Stimulated activated CD4-positive, alpha-beta T cell treated with anti-CD3 and anti-CD28 coated beads, Interleukin-15, amount 100 ng/mL, for 48 hours (primary cell): ENCODE measurements at places on chromosomes 13 and 19.

GRCh38 chr13:33073338-33073737 is 57.1 kb downstream of the KL start:
- DNase-seq: no peak

- DNase-seq: no peak
Observed at GRCh38 chr19:7213628-7214323, 80.4 kb downstream of the INSR start.

GRCh38 chr19:38928391-38929001 is 2.1 kb downstream of the SARS2 start:
- no peak for DNase-seq

DNA sequence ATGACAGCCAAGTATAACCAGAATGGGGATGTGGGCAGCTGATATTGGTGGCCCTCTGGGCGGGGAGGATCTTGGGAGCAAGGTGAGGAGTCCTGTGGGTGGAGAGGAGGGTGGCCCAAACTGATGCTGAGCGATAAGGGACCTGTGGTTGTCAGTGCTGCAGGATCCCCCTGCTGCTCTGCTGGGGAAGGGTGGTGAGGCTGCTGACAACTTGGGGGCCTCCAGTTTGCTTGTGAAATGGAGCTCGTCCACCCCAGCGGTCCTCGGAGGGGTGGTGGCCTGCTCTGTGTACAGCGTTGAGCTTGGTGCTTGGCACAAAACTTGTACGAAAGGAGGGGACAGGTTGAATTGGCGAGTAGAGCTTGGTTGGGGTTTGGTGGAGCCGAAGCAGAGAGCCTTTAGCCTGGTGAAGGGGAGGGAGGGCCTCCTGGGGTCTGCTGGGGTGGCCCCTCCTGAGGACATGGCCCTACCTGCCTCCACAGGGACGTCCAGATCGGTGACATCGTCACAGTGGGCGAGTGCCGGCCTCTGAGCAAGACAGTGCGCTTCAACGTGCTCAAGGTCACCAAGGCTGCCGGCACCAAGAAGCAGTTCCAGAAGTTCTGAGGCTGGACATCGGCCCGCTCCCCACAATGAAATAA is 2.9 kb downstream of the RPS11 start:
- DNase-seq: no peak

DNA sequence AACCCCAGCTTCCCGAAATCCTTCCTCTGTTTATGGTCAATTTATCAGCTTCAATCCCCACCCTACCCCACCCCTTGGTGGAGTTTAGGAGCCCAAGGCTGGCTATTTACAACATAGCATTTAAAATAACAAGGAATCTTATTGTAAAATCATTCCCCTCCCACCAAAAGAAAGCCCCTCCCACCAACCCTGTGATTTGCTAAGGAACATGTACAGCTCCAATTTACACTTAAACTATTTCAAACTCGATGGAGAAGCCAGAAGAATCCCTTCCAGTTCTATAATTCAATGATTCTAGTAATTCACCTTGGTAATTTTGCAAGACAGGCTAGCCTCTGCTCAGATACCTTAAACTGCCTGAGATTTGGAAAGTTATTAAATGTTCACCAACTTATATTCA is 3.0 kb downstream of the LATS2 start:
- DNase-seq: no peak
